NCI-H345 (cell line): ENCODE measurements at places on chromosomes 4 and X.

- DNase-seq, result no peak
Measured at GRCh38 chr4:1211891-1212545, 36.9 kb downstream of the CTBP1 start.

DNA sequence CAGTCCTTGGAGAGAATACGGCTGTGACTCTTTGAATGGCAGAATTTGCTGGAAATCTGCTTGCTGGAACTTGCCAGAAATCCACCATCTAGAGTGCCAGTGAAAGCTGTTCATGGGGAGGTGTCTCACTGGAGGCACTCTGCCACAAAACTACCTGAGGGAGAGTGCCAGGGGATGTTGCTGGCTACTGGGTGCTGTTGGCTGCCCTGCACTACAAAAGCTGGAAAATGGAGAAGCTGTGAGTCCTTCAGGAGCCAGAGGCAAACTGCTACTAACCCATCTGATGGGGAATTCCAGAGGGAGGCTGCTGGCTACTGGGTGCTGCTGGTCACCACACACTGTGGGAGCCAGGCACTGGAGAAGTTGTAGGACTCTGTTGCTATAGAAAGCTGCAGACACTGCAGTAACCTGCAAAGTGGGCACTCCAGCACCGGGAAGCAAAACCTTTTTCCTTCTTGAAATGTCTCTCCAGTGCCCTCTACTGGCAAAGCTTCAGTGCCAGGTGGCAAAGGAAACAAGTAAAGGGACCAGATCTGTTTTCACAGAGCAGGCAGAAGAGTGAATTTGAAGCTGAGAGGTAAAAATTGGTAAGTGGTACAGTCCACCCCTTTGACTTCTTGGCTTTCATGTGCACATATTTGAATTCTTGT lies 47.8 kb upstream of the HSD17B10 start:
- DNase-seq, result peak; percentile 53

GRCh38 chr4:51906167-51906958 lies 63.4 kb downstream of the DCUN1D4 start:
- DNase-seq, result no peak

DNA sequence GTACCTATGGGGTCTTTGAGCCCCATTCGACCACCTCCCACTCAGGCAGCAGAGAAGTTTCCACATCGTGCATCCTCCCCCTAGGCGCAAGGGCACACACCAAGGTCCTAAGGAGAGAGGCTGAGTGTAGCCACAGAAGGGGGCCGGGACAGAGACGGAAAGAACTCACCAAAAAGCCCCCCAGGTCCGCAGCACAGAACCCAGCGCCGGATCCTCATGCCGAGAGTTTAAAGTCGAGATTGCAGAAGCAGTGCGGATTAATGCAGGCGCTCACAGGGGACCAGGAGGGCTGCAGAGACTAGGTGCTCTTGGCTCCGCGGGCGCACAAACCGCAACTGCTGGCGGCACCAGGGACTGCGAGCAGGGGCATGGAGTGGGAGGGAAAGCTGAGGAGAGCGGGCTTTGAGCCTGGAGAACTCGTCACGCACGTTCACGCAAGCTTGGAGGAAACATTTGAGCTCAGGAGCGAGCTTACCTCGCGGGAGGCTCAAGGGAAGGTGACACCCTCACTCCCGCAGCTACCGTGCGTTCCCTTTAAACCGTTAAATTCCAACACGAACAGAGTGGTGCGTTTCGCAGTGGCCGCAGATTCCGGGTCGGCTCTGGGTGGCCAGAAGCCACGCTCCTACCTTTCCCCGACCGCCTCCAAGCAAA lies 8.5 kb downstream of the NKX3-2 start:
- no peak for DNase-seq

DNA sequence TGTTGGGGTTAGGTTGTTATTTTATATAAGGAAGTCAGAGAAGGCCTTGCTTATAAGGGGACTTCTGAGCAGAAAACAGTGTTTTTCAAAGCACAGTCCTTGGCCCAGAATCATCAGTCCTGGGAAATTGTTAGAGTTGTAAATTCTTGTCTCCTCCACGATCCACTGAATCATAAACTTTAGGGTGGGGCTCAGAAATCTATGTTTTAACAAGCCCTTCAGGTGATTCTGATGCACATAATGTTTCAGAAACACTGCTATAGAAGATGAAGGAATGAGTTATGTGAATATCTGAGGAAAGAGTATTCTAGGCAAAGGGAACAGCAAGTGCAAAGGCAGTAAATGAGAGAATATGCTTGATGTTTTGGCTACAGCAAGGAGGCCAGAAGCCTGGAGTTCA lies 121.8 kb downstream of the COL4A6 start:
- no peak for DNase-seq

GRCh38 chr4:79632114-79632513 lies 224.1 kb upstream of the GK2 start:
- no peak for DNase-seq

- DNase-seq, result no peak
Measured at GRCh38 chr4:78190068-78190467, 132.9 kb downstream of the FRAS1 start.

- no peak for DNase-seq
Measured at GRCh38 chr4:56241500-56241899, 145.8 kb downstream of the AASDH start.
